ENCODE measurements at places on chromosomes 6 and 20.

- DNase-seq, result no peak
Observed at GRCh38 chr6:167570460-167571400, 245.8 kb downstream of the TTLL2 start.

- DNase-seq, result no peak
Observed at GRCh38 chr20:25090492-25091429, 8.8 kb upstream of the VSX1 start.

DNA sequence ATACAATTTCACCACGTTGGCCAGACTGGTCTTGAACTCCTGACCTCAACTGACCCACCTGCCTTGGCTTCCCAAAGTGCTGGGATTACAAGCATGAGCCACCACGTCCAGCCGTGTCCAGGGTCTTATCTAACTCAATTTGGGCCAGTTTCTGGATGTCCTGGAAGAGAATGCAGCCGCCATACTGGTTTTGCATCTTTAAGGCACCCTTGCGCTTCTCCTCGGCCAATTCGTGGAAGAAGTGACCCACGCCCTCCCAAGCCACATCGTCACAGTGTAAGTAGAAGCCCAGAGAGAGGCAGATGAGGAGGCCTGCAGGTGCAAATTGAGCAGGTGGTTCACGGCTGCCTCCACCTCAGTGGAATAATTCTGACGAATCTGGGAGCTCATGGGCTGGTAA, 3.7 kb upstream of the ZNF335 start:
- no peak for DNase-seq

DNA sequence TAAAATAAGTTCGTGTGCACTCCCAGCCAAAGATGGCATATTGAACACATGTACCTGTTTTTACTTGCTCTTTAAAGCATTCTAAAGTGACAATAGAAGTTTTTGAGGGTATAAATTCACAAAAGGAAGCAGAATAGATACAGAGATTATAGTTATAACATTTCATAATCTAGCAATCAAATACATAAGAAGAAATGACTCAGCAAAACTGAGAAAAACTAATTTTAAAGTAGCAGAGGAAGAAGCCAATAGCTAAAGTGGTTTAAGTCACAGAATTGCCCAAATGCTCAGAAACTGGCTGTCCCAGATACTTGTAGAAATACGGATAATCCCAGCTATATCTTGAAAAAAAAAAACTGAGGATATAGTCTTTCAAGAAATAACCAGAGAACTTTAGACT, 49.2 kb upstream of the TBC1D32 start:
- no peak for DNase-seq

- DNase-seq, result no peak
Observed at GRCh38 chr20:44858606-44859360, 26.7 kb upstream of the YWHAB start.

- no peak for DNase-seq
Observed at GRCh38 chr20:37363221-37364012, 17.5 kb downstream of the SRC start.

DNA sequence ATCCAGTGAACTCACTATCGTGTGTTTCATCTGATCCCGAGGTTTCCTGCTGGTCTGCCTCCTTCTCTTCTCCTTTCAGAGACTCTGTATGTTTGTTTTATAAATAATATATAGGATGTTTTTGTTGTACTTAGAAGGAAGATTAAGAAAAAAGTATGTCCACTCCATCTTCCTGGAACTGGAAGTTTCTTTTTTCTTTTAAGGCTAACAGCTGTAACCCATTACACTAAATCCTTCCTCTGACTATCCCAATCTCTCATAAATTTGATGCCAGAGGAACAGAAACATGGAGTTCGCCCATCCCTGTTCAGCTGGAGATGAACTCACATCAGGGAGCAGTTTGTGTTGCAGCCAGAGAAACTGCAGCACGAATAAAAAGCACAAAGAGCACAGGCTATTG, 20.7 kb downstream of the RIPK1 start:
- DNase-seq, result no peak

DNA sequence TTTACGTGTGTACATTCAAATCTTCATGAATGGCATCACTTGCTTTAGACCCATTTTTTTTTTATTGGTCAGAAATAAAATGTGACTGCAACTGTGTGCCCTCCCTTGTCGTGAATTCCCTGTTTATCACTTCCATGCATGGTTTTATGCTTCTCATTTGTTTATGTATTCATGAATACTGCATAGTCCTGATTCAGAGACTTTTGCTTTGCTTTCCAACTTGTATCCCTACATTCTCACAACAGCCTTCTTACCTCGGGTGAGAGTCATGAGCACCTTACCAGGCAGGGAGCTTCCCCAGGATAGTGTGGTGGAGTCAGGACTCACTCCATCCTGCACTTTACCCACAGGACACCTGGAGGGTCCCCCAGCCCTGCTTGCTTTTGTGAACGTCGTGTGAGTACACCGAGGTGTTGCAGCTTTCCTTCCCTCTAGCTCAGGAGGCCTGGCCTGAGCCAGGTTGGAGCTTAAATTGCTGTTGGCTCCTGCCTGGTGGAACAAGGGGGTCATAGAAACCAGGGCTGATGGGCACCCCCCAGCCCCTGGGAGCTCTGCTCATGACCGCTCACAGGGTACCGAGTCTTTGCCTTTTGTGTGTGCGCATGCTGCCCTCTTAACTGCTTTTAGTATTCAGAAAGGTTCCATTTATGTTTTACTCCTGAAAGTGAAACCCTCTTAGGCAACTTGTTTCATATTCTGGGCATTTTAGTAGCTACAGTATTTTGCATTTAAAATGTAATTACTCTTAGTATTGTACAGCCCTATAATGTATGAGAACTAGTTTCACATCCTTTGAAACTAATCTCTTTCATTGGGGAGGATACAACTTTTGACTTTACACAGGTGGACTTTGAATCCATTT, 66.0 kb downstream of the CDS2 start:
- no peak for DNase-seq

DNA sequence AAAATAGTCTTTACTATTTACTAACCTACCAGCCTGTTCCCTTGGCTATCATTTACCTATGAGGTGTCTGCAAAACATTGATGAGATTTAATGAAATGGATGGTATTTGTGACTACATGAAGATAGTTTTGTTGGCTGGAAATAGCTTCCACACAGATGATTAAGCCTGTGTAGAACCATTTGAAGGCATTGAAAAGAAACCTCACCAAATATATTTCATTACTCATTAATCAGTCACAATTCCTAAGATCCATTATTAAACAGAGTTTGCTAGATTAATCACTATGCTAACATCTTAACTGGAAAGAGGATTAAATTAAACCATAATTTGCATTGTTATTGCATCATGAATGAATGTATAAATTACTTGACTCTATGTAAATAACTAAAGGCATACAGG, 560.3 kb downstream of the BMP2 start:
- DNase-seq, result no peak

DNA sequence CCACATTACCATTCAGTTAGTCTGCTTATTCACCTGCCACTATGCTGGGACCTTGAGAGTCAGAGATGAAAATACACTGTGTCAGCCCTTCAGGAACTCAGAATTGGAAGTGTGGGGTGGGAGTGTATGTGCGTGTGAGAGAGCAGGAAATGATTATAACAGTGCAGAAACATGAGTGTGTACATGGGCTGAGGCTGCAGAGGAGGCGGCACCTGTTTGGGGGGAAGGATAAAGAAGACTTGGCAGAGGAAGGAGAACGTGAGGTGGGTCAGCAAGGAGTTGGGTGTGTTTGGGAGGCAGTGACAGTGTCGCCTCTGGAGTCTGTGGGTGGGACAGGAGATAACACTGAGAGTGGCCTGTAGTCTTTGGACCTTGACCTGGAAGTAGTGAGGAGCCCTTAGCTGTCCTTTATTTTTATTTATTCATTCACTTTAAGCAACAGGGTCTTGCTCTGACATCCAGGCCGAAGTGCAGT, 3.1 kb downstream of the CHMP4B start:
- no peak for DNase-seq

DNA sequence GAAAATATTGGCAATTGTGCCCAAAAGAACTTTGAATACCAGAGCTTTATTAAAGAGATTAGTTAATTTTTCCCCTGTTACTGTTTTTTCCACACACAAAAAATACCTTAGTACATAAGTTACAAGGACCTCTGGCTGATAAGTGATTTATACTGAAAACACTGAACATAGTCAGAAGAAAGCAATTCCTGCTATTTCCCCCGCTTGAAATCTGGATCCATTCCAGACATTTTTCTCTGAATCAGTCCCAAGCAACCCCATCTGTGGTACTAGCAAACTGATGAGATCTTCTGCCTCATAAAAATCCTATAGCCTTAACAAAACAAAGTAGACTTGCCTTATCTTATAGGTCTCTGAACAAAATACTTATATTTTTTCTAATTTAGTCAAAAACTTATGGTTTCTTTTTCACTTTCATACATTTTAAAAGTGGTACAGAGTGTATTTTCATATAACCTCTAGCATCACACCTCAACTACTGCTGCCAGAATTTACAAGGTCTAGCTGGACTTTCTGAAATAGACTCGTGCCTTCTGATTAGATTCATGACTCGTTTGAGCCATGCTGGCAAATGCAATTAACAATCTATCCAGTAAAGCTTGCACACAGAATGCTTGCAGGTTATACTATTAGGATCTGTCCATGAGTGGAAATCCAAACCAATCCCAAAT, 111.9 kb downstream of the TBX18 start:
- DNase-seq, result peak; percentile 61

GRCh38 chr6:27839626-27840475, 72.3 kb downstream of the OR2B2 start:
- DNase-seq, result no peak

- DNase-seq, result no peak
Observed at GRCh38 chr6:139834232-139834631, 459.8 kb upstream of the CITED2 start.

DNA sequence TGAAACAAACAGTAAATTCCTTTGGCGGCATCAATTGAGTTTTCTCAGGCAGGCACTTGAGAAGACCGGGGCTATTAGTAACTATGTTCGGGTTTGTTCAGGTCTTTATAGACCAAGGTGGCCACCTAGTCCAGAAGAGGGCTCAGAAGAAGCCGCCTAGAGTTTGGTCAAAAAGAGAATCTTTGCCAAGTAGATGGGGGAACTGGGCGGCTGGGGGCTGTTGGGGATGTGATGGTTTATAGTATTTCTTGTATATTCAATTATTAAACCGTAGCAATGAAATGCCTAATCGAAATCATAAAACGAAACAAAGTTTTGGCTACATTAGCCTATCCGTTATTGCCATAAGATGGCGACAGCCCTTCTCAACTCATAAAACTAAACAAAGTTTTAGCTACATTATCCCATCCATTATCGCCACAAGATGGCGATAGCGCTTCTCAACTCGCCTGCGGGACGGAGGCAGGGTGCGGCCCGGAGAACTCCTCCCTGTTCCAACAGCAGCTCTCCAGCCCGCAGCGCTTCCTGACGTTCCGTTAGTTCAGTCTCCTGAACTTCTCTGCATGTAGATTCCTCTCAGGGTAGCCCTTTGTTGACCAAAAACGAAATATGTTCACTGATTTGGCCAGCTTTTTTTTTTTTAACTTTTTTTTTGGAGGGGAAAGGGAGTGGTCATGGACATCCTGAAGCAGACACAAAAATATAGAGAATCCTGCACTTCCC, 120.5 kb upstream of the PRSS16 start:
- DNase-seq, result peak; percentile 80

DNA sequence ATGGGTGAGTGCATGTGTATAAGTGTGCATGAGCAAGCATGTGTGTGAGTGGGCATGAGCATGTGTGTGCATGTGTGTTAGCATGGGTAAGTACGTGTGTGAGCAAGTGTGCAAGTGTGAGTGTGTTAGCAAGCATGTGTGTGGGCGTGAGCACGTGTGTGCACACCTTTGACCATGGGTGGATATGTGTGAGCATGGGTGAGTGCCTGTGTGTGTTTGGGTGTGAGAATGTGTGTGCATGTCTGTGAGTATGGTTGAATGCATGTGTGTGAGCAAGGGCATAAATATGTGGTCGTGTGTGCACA, 84.6 kb downstream of the DLL1 start:
- DNase-seq, result no peak

GRCh38 chr6:144606083-144606482, 320.9 kb downstream of the UTRN start:
- no peak for DNase-seq

DNA sequence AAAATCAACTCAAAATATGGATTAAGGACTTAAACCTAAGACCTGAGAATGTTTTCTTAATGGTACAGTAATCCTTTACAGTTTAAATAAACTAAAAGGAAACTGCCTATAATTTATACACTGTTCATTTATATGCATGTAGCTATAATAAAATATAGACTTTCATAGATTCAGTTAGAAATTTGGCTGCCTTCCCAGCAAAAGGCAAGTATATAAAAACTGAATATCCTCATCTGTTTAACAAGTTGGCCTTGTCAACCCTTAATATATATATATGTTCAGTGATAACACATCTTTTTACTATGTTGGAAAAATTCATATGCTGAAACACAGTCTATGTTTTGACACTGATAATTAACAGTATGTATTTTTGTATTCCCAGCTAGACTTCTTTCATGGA, 123.1 kb downstream of the GRIK2 start:
- no peak for DNase-seq

DNA sequence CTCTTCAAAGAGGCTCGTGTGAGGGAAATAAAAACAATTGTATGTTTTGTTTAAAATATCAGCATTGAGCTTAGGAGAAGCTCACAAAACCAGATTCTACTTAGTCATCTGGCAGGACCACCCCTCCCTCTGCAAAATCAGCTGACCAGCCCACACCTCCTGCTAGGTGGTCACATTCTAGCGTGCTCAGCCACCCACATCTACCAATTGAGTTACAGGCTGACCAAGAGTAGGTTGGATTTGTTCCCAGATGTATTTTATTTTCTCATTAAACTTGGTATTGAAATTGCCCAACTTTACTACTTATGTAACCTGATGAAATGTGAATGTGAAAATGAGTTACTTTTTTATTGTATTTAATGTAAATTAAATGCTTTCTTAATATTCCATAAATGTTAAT, 56.2 kb downstream of the SLC22A2 start:
- no peak for DNase-seq

- no peak for DNase-seq
Observed at GRCh38 chr6:142359271-142359960, 57.6 kb downstream of the ADGRG6 start.

DNA sequence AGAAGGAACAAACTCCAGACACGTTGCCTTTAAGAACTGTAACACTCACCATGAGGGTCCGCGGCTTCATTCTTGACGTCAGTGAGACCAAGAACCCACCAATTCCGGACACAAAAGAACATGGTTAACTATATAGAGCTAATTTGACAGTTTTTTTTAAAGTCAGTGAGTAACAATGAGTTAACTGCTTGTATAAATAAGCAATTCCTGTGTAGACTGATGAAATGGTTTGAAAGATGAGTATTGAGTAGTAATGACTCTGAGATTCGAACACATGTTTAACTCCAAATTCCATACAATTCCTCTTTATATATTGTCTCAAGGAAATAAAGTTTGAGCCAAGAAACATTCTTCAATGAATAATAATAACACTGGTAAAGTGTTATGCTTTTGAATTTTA, 478.0 kb downstream of the MMUT start:
- no peak for DNase-seq
